ENCODE measurements at places on chromosomes 12 and 14.

DNA sequence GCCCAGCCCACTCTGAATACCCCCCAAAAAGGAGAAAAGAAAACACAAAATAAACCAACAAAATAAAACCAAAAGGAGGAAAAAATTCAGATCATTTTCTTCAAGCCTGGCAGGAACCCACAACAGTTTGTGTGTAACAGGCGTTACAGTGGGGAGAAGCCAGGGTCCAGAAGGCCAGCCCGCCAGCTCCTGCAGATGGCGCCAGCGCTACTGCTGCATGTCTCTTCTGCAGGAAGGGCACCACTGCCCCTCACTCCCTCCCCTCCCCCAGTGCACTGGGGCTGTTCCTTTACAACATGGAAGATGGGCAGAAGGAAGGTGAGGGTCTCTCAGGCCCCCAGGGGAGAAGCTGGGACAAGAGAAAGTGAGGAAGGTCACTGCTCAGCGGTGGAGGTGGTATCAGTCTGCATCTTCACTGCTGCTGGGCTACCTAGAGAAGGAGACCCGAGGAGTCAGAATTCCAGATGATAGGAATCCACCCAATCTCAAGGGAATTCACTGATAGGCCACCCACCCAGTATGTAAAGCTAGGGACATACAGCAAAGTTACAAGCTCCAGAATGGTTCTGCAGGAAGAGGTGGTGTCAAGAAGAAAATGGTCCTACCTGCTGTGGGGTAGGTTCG is 2.3 kb upstream of the NOP2 start:
- peak; percentile 50 for DNase-seq

- no peak for DNase-seq
These were observed 167.5 kb upstream of the RPL10L start for GRCh38 chr14:46819117-46819516.

- no peak for DNase-seq
These were observed 34.8 kb downstream of the TUNAR start for GRCh38 chr14:95911456-95911855.

GRCh38 chr14:48584031-48584430 is 908.6 kb upstream of the MDGA2 start:
- DNase-seq: no peak

DNA sequence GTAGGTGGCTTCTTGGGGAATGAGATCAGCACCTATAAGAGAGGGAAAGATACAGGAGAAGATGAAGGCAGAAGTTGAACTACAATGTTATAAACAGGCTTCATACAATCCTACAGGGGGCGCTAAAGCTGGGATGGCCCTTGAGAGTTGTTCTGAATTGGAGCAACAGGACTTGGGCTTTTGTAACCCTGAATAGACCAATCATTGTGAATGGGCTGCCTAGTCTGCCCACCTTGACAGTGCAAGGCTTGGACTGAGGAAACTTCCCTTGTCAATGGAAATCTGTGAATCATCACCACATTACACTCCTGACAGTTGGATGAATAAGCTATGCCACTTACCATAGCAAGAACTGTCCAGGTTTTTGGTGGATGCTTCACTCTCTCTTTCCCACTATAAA is 306.1 kb downstream of the KCNC2 start:
- DNase-seq: no peak

GRCh38 chr14:66273261-66273832 is 212.8 kb upstream of the CCDC196 start:
- no peak for DNase-seq

- no peak for DNase-seq
These were observed 34.2 kb upstream of the PPP1R13B start for GRCh38 chr14:103881268-103882201.

GRCh38 chr14:52026901-52027300 is 37.6 kb downstream of the RTRAF start:
- DNase-seq: no peak

- no peak for DNase-seq
These were observed 151.0 kb downstream of the TPH2 start for GRCh38 chr12:72089678-72090077.

DNA sequence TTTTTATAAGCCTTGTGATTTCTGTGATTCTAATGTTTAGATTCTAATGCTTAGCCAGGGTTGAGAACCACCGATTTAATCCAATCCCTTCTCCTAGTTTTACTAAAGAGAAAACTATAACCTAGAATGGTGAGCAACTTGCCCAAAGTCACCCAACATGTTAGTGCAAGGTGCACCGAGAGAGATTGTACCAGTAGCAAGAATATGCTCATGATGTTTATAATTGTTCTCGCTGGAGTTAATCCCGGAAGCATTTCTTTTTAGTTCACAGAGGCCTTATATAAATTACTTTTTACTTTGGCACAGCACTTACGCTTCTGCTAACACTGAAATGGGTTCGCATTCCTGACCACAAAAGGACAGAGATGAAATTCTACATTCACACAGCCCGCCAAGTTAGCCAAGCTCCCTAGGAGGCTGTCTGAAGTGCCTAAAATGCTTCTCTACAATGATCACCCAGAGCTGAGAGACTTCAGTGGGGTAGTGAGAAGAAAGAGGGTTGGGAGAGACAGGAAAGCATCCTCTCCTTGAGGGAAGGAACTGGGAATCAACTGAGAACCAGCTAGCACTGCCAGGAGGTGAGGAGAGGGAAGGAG is 579 bp upstream of the BLOC1S1 start:
- no peak for DNase-seq

DNA sequence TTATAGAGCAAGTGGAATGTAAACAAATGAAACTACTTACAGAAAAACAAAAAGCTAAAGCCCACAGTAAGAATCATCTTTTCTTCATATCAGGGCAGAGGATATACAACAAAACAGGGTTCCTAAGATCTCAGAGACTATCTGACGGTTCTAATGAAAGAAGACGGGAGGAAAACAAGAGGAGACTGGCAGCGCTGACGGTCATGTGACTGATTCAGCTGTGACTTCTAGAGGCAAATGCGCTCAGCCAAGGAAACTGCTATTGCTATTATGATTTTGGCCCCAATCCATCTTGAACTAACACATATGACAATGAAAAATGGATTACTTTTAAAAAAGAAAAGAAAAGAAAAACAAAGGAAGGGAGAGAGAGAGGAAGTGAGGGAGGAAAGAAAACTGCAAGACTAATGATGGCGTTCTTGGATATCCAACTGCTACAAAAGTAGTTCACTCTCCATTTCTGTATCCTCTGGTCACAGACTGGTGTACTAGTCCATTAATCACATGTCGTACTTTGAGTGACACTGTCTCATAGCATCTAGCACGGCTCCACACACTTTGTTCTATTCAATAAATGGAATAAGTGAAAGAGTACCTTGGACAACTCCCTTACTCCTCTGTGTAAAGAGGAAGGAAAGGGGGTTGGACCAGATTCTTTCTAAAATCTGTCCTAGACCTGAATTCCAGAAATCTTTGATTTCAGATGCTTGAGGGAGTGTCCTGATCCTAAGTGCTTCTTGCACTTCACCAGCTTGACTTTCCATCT is 119.3 kb downstream of the DAD1 start:
- no peak for DNase-seq

GRCh38 chr12:4855121-4855924 is 54.4 kb upstream of the KCNA1 start:
- DNase-seq: peak; percentile 9

- no peak for DNase-seq
These were observed 24.3 kb downstream of the CMA1 start for GRCh38 chr14:24483604-24484252.

GRCh38 chr14:73365727-73366126 is 92.6 kb downstream of the NUMB start:
- no peak for DNase-seq

DNA sequence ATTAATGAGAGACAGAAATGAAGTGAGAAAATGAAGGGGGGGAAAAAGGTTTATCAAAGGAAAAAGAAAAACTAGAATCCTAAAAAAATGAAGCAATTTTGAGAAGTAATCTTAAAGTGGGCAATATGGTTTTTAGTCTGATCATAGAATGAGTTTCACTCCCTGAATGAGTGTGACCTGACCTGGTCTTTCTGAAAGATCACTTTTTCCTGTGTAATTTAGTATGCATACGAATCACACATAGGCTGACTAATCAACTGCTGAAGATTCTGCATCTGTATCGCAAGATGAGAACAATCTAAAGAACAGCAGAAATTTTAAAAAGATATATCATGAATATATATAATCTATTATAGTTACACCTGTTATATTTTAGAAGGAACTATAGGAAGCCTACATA is 11.3 kb downstream of the GNPTAB start:
- no peak for DNase-seq

DNA sequence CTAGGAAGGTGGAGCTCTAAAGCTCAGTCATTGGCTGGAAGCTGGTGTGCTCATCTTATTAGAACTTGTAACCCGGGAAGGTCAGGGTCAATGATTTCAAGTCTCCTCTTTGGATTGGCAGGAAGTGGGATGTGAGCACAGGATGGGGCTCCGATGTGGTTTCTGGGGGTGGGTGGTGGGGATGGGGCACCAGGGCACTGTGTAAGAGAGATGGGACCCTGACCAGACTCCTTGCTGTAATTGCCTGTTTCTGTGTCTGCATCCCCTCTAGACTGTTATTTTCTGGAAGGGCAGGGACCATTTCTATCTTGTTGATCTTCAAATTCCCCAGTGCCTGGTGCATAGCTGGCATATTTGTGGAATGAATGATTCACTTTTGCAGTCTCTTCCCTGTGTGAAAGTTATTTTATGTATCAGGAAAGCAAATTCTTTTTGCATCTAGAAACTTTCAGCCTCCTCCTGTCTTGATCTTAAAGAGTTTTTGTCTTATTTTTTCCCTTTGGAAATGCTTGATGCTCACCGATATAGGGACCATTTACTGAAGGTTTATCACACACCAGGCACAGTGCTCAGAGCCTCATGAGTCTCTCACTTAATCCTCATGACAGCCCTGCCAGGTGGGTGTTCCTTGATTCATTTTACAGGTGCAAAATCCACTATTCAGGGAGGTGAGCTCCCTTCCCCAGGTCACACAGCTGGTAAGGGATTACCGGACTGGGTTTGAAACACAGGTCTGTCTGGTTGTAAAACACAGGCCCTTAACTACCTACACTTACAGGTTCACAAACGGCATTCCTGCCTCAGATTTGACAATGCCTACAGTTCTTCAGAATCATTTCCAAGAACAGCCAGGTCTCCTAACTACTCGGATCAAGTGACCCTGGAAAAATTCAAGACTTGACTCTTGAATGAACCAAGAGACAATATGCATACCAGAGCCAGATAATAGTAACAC is 86.9 kb upstream of the IGF1 start:
- DNase-seq: no peak

DNA sequence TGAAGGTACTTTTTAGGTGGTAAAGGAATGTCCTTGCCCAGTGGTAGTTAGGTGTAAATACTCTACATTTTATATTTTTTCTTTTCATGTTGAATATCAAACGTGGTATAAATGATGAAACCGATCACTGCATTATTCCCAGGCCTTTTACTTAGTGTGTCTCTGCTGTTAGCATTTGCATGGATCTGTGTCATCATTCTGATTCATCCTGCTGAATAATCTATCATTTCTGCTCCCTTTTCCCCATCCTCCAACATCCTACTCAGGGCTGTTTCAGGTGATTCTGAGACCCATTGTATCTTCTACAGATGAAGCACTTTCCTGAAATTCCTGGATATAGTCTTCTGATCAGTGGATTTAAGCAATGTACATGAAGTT is 61.0 kb upstream of the PTHLH start:
- DNase-seq: no peak

GRCh38 chr14:51318813-51319597 is 79.0 kb downstream of the TMX1 start:
- DNase-seq: no peak

DNA sequence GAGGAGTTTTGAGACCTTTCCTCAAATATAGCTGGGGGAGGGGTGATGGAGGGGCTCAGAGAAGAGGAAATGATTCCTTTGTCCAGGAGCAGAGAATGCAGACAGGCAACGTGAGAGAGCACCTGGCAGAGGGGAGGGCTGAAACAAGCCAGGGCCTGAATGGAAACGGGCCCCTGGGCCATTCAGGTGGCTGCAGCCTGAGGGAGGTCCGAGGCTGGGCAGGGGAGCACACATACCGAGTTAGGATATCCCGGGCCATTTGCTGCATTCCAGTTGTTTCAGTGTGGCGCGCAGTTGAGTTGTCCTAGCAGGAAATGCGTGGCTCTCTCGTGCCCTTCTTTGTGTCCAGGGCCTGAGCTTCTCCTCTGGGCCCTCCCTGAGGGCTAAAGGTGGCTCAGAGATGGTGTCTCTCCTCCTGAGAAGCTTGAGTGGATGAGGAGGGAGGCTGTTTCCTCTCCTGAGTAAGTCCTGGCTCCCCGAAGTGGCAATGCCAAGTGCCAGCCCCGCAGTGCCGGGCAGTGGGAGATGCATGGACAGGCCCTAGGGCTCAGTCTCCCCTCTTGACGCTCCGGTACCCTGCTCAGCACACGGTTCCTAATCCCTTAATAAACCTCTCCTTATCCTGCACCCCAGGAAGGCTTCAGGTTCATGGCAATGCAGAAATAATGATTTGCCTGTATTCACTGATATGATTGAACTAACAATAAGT is 85.5 kb upstream of the VRK1 start:
- no peak for DNase-seq
